ENCODE measurements at places on chromosomes 2 and 18.

GRCh38 chr18:30917651-30918050 lies 124.9 kb downstream of the DSC3 start:
- DNase-seq = no peak

- peak; percentile 49 for DNase-seq
Observed at GRCh38 chr2:183038341-183039300, at the start of gene NCKAP1. Gene NCKAP1, minus strand, starts transcription at chr2:183038457. Its CDS starts 358 bp downstream, at chr2:183038099.

- DNase-seq = no peak
Observed at GRCh38 chr2:9694661-9695234, 64.0 kb upstream of the YWHAQ start.

DNA sequence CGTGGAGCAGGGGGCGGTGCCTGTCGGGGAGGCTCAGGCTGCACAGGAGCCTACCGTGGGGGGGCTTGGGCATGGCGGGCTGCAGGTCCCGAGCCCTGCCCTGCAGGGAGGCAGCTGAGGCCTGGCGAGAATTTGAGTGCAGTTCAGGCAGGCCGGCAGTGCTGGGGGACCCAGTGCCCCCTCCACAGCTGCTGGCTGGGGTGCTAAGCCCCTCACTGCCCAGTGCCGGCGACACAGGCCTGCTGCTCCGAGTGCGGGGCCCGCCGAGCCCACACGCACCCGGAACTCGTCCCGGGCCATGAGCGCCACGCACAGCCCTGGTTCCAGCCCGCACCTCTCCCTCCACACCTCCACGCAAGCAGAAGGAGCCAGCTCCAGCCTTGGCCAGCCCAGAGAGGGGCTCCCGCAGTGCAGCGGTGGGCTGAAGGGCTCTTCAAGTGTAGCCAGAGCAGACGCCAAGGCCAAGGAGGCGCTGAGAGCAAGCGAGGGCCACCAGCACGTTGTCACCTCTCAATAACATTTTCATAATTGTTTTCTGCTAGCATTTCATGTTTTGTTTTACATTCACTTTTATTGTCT lies 1378.9 kb upstream of the CELF4 start:
- DNase-seq = no peak

GRCh38 chr2:162462911-162463310 lies 119.0 kb downstream of the GCA start:
- no peak for DNase-seq
